Activated T-helper 1 cell treated with anti-CD3 and anti-CD28 coated beads, Interleukin-2, amount 50 U/mL, for 16 hours (primary cell): ENCODE measurements at places on chromosomes 3 and 15.

GRCh38 chr3:191958980-191959671 lies 498.2 kb downstream of the PYDC2 start:
- no peak for DNase-seq

DNA sequence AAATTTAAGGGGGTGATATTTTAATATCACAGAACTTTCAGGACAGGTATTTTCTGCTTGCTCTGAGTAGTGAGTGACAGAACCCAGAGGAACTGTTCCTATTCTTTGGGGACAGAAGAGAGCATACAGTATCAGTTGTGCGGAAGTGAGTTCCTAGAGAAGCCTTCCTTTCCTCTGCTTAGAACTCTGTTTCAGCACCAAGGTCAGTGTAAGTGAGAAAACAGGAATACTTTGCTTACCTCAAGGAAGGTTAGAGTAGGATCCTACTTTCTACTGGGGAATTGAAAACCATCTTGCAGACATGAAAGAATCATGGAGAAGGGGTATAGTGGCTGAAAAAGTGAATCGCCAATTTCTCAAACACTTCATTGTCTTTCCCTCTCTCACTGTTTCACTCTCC lies 542.4 kb downstream of the SQOR start:
- no peak for DNase-seq

DNA sequence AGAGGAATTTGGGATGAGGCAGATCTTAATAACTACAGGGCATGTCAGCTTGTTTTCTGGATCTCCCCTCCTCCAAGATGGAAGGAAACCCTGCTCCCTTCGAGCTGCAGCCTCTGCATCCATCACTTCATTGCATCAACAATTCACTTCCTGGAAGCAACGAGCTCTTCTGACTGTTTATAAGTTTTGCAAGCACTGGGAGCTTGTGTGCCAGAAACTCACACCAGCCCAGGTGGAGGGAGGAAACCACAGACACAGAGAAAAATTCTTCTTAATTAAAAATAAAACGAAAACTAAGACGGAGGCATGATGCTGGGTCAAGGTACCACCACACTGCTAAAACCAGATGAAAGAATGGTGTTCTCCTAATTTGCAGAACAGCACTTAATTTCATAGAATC lies 10.6 kb downstream of the LRIG1 start:
- DNase-seq: no peak

DNA sequence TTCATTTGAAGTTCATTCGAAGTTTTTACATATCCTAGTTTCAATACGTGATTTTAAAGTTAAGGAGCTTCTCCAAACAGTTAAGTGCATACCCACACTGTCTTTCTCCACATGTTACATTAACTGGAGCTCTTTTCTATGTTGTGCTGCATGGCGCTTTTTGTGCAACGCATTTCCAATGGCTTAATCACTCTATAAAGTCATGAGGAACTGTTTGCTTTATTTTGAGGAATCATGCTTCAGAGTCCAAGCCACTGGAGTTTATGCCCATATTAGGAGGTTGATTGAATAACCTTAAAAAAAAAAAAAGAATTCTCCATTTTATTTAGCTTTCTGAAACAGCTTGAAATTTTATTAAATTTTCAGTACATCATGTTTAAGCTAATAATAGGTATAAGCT lies 109.4 kb upstream of the MBNL1 start:
- no peak for DNase-seq

GRCh38 chr3:161548301-161548700 lies 51.7 kb downstream of the OTOL1 start:
- DNase-seq: no peak

GRCh38 chr15:99435113-99435695 lies 130.6 kb upstream of the MEF2A start:
- no peak for DNase-seq

GRCh38 chr3:114436182-114436581 lies 142.4 kb downstream of the TIGIT start:
- no peak for DNase-seq

- DNase-seq: no peak
These were observed 21.9 kb downstream of the PLXNA1 start for GRCh38 chr3:127004641-127005397.

GRCh38 chr3:185758912-185759311 lies 65.9 kb downstream of the IGF2BP2 start:
- DNase-seq: no peak

DNA sequence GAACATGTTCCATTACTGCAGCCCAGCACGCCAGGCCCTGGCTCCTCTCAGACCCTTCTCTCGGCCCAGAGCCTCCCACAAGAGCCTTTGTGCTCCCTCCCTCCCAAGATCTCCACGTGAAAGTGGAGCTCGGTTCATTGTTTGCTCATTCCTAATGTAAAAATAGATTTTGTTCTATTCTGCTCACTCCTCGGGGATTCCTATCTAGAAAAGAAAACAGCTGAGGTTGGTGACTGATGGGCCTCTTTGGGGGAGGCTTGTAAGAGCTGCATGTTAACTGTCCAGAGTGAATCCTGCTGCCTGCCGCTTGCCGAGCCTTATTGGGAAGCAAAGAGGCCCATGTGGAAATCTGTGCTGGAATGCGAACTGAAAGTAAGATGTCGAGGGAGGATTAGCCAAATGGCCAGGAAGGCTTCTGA lies 267.1 kb downstream of the LRTM1 start:
- no peak for DNase-seq

DNA sequence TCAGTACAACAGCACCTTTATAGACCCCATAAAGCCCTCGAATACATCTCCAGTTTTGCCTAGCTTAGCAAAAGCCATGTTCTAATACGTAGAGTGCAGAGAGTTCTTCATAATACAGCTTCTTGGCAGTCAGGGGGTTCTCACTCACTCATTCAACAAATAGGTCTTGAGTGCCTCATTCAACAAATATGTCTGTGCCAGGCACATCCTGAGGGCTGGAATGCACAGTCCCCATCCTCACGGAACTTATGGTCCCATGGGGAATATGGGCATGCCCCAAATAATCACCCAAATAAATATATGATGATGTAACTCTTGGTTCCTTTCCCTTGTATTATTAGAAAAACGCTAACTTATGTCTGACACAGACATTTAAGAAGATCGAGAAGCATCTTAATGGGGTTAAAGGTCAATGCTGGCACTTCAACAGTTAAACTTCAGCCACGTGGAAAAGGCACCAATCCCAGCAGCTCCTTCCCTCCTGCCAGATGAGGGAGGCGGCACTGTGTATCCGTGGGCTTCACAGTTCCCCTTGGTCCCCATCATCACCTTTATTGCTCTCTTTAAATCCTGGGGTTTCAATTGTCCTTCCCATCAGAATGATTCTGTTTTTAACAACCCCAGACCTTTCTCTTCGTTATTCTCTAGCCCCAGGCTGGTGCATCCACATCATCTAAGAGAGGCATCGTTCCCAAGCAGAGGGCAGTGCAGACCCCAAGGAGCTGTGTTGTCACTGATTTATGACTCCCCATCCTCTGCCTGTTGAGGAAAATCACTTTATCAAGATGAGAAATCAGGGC lies 18.9 kb upstream of the SEMA5B start:
- DNase-seq: no peak

- DNase-seq: no peak
These were observed 240.1 kb upstream of the ZNF385D start for GRCh38 chr3:21991061-21991460.

GRCh38 chr3:20808864-20809263 lies 622.9 kb upstream of the SGO1 start:
- DNase-seq: no peak

DNA sequence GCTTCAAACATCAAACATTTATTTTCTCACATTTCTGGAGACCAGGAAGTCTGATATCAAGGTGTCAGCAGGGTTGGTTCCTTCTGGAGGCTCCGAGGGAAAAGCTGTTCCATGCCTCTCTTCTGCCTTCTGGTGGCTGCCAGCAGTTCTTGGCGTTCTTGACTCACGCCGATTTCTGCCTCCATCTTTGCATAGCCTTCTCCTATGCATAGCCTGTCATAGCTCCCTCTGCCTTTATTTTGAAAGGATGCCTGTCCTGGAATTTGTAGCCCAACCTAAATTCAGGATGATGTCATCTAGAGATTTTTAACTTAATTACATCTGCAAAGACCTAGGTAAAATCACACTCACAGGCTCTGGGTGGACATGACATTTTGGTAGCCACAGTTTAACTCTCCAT lies 70.4 kb downstream of the RGMA start:
- DNase-seq: no peak

GRCh38 chr15:28096670-28097431 lies 2.3 kb downstream of the OCA2 start:
- DNase-seq: no peak

GRCh38 chr15:60788692-60789103 lies 309.8 kb upstream of the ICE2 start:
- DNase-seq: no peak

DNA sequence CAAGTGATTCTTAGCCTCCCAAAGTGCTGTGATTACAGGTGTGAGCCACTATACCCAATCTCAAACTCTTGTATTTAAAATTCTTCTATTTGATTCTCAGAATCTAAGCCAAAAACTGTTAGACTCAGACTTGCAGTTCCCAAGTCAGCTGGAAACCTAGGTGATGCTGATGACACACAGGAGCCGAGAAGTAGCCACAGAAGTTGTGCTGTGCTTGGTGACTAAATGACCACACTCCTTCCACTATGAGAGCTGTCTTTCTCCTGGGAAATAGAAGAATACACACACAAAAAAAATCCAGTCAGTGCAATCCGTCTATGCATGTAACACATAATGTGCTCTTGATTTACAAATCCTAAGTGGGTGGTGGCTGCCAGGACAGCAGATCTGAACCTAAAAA lies 33.9 kb downstream of the ILDR1 start:
- DNase-seq: no peak

DNA sequence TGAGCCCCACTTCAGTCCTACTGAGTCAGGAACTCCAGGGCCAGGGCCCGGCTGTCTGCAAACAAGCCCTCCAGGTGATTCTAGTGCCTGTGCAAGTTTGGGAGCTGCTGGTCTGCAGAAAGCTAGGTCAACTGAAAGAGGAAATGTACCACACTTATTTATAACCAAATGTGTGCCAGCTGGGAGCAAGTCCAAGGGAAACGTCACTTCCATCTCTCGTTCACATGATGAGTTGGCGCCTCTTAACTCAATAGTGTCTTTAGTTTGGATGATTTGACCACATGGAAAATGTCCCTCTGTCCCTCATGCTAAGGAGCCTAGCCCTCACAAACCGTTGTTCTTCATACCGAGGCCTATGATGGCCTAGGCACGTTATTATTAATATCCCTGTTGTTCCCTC lies 43.2 kb downstream of the GOLGA8S start:
- DNase-seq: no peak

GRCh38 chr15:41207687-41208448 lies 22.7 kb downstream of the EXD1 start:
- no peak for DNase-seq

DNA sequence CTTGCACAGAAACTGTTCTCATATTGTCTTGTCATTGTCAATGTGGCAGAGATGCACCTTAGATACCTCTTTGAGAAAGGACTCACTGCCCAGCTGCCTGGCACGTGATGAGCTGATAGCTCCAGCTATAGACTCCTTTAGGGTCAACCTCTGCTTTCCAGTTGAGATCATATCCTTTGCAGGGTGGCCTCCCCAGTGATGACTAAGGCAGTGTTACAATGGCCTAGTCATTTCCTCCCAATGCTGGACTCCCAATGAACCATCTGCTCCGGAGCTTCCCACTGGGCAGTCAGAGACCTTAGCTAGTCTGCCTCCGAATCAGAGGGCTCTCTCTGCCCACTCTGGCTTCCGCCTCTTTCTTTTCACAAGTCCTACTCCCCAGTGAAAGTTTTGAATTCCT lies 79.5 kb downstream of the CHRD start:
- DNase-seq: no peak

DNA sequence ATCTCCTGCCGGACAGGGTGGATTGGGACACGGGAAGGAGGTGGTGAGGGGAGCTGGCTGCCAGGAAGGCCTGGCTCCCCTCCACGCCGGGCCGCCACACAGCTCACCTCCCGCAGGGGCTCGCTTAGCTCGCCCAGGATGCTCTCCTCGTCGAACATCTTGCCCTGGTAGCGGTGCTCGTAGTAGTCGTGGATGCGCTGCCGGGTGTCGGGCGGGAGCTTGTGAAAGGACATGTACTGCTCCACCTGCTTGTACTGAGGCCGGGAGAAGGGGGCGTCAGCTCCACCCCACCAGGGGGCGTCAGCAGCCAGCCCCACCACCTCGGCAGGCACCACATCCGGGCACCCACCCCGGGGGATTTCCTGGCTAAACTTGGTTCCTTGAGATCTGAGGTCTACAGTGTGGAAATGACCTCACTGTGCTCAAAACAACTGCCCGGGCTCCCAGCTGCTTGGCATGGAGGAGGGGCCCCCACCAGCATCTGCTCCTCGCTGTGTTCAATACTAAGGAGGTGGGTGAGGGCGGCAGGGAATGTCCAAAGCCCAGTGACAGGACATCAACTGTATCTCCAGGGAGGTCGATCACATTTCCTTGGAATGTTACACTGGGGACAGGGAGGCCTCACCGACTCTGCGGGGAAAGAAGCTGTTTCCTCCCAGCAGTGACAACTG lies 43.4 kb downstream of the HCN4 start:
- no peak for DNase-seq

GRCh38 chr3:71076361-71077002 lies 507.0 kb downstream of the FOXP1 start:
- no peak for DNase-seq

DNA sequence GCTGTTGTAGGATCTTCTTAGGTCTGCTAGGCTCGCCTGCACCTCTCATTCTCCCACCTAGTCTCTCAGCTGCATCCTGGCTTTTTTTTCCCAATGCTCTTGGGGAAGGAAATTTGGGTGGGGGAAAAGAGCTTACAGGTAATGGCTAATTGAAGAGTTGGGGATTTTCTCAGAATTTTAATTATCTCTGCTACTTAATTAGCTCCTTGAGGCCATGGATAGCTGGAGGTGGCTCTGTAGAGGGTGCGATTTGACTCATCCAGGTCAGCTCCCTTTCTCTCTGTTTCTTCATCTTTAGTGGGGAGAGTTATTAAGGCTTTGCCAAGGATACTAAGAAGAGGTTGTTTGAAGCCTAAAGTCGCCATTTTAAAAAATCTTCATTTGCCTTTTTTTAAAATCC lies 22.6 kb downstream of the SNAPC5 start:
- DNase-seq: no peak

GRCh38 chr3:189276444-189277219 lies 104.9 kb downstream of the TPRG1 start:
- no peak for DNase-seq

GRCh38 chr3:36926292-36926897 lies 18.5 kb downstream of the TRANK1 start:
- DNase-seq: no peak

- no peak for DNase-seq
These were observed 14.7 kb upstream of the SECISBP2L start for GRCh38 chr15:49060710-49061495.

GRCh38 chr3:159914426-159914825 lies 74.2 kb upstream of the IL12A start:
- DNase-seq: no peak

- DNase-seq: no peak
These were observed 14.9 kb downstream of the TCAIM start for GRCh38 chr3:44353355-44353924.

- no peak for DNase-seq
These were observed 30.6 kb downstream of the FAM240A start for GRCh38 chr3:46642971-46643370.
